Suppressor macrophage treated with lipopolysaccharide for 1 hour (primary cell): ENCODE measurements at places on chromosomes 4 and X.
A peak's percentile ranks its signal among the peaks of the same experiment; 100 is the strongest.

DNA sequence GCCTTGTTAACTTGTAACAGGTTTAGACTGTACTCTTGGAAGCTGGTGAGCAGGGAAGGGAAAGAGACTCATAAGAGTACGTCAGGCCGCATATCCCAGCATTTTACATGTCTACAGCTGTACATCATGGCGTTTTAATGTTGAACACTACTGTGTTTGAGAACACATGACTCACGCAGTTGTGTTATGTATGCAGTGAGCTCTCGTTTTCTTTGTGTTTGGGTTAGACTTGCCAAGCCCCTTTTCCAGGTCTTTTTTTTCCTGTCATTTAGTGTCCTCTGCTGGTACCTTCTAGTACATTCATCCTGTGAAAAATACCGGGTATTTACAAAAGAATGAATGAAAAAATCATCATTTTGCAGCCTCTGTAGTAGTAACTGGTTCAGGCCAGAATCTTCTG, 35.3 kb downstream of the SMS start:
- no peak for DNase-seq

GRCh38 chr4:8478371-8478770, 37.8 kb downstream of the TRMT44 start:
- no peak for DNase-seq

- DNase-seq = no peak
Measured at GRCh38 chr4:23654791-23655190, 235.1 kb downstream of the PPARGC1A start.

- no peak for DNase-seq
Measured at GRCh38 chr4:159150396-159150795, 47.5 kb downstream of the RAPGEF2 start.

GRCh38 chrX:34879886-34880285, 62.7 kb upstream of the FAM47B start:
- no peak for DNase-seq

GRCh38 chr4:88033309-88033708, 25.9 kb downstream of the PKD2 start:
- peak; percentile 76 for DNase-seq

GRCh38 chrX:9558615-9559014, 93.8 kb downstream of the TBL1X start:
- DNase-seq = no peak

- peak; percentile 47 for DNase-seq
Measured at GRCh38 chr4:140149846-140150635, 3.9 kb downstream of the MAML3 start.

- DNase-seq = no peak
Measured at GRCh38 chr4:16126714-16127113, 42.9 kb upstream of the PROM1 start.

- peak; percentile 51 for DNase-seq
Measured at GRCh38 chr4:73690051-73690738, 50.2 kb upstream of the CXCL8 start.

GRCh38 chr4:175480404-175480803, 331.7 kb downstream of the GPM6A start:
- no peak for DNase-seq

DNA sequence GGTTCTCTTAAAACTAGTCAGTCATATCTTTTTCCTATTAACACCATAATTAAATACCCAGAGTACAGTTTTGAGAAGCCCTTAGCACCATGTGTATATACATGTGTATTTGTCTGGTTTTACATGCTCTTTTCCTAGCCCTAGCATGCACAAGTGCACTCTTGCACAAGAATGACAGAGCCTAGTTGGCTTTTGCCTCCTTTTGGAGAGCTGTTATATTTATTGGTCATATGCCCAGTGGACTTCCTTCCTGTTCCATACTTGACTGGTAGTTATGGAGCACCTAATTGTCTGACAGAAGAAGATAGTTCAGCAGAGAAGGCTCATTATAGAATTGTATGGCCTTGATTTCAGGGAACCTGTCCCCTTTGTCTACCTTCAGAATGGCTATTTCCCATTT, 155.6 kb downstream of the ARX start:
- no peak for DNase-seq

DNA sequence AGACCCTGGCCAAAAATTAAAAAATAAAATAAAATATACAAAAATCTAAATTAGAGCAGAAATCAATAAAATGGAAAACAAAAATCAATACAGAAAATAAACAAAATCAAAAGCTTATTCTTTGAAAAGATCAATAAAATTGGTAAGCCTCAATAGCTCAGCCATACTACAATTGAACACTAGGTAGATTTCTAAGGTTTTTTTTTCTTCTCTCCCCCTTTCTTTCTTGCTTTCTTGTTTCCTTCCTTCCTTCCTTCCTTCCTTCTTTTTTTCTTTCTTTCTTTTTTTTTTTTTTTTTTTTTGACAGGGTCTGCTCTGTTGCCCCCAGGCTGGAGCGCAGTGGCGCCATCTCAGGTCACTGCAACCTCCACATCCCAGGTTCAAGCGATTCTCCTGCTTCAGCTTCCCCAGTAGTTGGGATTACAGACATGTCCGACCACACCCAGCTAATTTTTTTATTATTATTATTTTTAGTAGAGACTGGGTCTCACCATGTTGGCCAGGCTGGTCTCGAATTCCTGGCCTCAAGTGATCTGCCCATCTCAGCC, 23.4 kb upstream of the PPP3CA start:
- DNase-seq = no peak

DNA sequence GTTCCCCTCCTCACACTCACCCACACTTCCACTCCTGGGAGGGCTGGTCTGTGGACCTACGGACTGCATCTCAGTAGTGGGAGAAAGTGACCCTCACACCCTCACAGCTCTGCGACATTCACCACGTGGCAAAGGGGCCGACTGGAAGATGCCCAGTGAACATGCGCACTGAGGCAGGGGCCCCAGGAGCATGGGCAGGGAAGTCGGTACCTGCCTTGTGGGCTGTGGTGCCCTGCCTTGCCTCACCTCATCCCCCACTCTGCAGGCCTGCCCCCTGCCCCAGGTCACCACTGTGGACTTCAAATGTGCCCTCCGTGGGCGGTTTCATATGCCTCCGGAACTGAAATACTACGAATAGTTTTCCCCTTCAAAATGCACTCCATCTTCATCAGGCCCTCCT, 46.2 kb upstream of the XAGE1B start:
- no peak for DNase-seq

- no peak for DNase-seq
Measured at GRCh38 chrX:21986596-21986995, 45.5 kb upstream of the PHEX start.

DNA sequence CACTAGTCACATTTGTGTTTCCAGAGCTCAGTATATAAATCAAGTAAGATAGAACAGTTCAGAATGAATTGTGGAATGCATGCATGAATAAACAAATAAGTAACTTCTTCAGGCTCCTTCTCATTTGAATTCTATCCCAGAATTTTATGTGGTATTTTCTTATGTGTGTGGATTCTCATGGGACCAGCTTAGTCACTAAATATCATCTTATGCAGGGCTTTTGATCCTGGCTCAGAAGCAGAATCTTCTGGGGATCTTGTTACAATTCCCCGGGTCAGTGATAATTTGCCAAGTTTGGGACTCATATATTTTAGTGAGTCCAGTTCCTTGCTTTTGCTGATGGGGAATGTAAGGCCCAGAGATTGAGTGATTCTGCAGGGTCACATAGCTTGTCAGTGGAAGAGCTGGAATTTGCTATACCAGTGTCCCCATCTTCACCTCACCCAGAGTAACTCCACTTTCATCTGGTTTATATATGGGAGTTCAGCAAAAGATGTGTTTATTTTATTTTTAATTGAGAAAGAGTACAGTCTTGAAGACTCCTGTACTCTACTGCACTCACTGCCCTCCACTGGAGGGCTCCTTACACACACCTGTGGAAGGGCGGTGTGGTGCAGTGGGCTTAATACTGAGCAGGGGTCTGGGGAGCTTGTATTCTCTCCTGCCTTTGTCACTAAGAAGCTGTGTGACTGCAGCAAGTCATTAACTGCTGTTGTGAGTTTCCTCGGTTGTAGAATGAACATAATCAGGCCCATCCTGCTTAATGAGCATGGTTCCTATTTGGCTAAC, 198.2 kb upstream of the CXorf66 start:
- DNase-seq = no peak

DNA sequence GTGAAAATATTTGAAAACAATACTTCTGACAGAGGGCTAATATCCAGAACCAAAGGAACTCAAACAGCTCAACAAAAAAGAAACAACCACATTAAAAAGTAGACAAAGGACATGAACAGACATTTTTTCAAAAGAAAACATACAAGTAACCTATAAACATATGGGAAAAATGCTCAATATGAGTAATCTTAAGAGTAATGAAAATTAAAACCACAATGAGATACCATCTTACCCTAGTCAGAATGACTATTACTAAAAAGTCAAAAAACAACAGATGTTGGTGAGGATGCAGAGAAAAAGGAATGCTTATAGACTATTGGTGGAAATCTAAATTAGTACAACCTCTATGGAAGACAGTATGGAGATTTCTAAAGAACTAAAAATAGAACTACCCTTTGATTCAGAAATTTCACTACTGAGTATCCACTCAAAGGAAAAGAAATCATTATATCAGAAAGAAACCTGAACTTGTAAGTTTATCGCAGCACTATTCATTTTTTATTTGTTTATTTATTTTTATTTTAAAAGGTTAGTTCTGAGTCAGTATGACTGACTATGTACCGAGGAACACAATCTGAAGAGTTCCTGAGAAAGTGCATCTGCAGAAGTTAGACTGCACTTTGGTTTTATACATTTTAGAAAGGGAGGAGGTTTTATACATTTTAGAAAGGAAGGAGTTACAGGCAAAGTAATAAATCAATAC, 231.3 kb downstream of the INPP4B start:
- no peak for DNase-seq

GRCh38 chr4:67593741-67594175, 35.2 kb downstream of the STAP1 start:
- peak; percentile 33 for DNase-seq

- DNase-seq = no peak
Measured at GRCh38 chr4:56038487-56039162, 89.9 kb downstream of the CEP135 start.

DNA sequence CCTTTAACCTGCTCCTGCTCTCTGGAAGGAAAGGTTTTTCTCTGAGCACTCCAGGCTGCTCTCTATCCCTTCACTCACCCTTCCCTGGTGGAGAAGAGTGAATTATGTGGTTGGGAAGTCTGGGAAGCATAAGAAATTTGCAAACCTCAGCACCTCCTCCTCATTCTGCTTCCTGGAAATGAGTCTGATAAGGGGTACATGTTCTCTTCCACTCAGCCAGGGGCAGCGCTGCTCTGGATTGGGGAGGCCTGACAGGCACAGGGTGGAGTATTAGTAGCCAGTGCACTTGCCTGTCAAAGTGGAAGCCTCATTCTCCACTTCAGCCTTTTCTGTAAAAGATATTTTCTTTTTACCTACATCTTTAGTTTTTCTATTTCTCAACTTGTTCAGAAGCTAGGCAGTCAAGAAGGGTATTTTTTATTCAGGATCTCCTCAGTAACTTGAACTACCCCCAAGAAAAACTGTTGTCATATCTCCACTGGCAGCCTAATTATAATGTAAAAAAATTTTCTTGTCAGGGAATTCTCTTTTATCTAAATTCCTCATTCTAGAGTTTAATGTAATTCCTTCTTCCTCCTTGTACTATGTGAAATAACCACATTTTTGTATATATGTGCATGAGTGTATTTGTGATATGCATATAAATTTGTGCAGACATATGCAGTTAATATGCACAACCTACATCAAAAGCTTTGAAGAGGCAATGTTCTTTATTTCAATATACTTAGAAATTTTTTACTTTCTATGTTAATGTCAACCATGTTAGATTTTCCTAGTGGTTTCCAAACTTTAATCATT, 15.3 kb downstream of the ADAMTS3 start:
- no peak for DNase-seq

DNA sequence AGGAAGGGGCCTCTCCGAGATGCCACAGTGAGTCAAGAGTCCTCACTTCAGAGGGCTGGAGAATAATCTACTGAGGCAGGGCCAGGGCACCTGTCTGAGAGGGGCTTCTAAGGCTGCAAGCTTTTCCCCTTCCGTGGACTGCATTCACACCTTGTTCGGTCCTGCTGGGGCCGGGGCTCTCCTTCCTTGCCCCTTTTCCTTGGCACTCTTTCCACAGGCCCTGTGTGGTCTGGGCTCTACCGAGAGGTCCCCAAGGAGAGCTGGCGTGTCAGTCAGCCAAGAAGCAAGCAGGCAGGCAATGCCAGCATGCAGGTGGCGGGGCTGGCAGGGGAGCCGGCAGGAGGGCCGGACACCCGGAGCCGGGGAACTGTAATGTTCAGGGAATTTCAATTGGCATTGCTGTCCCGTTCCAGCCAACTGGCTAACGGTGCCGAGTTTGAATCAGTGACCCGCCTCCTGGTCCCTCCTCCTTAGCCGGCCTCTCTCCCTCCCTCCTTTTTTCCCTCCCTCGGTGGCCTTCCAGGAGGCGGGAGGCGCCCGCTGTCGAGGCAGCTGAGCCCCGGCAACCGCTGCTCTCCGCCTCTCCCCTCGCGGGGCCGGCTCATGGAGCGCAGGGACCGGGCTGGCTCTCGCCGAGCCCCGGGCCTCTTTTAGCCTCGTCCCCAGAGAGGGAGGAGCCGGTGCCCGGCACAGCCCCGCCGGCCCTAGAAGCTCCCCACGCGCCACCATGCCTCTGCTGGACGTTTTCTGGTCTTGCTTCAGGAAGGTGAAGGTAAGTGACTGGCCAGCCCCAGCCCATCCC, at the start of gene STARD8:
Gene STARD8, plus strand, starts transcription at position 511 of the 802 bp plus-strand sequence. Its CDS starts 217 bp downstream, at position 728.
- peak; percentile 35 for DNase-seq

DNA sequence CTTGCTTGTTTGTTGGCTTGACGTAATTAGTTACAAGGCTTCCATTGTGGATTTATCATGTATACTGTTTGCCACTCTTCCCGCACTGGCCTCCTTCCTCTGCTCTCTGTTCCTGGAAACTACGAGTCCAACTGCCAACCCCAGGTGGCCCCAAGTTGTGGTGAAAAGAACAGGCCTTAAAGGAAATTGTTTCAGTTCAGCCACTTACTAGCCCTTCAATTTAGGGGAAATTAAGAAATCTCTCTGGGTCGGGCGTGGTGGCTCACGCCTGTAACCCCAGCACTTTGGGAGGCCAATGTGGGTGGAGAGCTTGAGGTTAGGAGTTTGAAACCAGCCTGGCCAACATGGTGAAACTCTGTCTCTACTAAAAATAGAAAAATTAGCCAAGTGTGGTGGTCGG, 28.0 kb downstream of the RBM47 start:
- DNase-seq = peak; percentile 62

DNA sequence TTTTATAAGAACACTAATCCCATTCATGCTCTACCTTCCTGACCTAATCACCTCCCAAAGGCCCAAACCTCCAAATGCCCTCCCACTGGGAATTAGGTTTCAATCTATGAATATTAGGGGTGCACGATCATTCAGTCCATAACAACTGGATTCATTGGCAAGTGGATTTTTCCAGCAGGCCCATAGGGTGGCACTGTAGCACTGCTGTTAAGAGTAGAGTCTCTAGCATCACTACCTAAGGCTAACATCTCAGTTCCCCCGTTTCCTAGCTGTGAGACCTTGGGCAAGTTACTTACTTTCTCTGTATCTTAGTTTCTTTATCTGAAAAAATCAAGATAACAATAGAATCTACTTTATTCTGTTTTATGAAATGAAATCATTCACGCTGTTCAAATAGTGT, 315.8 kb downstream of the STIM2 start:
- no peak for DNase-seq

GRCh38 chr4:165502916-165503907, 124.4 kb downstream of the CPE start:
- DNase-seq = peak; percentile 37
